ENCODE measurements at places on chromosomes 13 and 19.

DNA sequence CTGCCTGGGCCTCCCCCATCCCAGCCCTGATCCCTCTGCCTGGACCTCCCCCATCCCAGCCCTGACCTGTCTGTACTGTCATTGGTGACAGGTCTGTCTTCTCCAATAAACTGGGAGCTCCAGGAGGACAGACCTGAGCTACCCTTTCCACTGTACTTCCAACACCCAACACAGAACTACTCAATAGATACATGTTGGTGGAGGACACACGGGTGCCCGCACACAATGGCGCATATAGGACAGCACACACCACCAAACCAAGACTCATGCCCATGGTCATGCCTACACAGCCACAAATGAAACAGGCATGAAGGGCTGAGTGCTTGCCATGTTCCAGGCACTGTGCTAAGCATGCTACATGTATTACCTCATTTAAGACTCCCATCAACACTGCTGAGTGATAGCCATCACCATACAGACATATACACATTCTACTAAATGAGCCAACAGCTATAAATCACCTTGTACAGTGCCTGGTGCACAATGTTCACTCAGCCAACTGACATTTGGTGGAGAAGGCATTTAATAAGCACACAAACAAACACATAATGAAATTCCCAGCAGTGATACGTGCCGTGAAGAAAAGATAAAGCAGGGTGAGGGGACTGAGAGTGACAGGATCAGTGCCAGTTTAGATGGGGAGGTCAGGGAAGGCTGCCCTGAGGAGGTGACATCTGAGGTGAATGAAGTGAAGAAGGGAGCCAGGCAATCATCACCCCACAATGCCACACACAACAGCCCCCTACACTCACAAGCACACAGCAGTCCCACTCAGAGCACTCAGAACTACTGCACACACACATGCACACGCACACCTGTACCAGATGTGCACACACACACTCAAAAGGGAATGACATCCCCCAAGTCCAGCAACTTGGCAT lies 857 bp downstream of the POU2F2 start:
- no peak for DNase-seq

GRCh38 chr19:50921426-50922316 lies 10.5 kb upstream of the KLK4 start:
- no peak for DNase-seq

- DNase-seq, result no peak
Observed at GRCh38 chr13:84136582-84136981, 254.3 kb upstream of the SLITRK1 start.

- DNase-seq, result no peak
Observed at GRCh38 chr13:75263741-75264407, 218.1 kb downstream of the TBC1D4 start.

GRCh38 chr13:114119196-114119595 lies 13.2 kb downstream of the RASA3 start:
- DNase-seq, result no peak

DNA sequence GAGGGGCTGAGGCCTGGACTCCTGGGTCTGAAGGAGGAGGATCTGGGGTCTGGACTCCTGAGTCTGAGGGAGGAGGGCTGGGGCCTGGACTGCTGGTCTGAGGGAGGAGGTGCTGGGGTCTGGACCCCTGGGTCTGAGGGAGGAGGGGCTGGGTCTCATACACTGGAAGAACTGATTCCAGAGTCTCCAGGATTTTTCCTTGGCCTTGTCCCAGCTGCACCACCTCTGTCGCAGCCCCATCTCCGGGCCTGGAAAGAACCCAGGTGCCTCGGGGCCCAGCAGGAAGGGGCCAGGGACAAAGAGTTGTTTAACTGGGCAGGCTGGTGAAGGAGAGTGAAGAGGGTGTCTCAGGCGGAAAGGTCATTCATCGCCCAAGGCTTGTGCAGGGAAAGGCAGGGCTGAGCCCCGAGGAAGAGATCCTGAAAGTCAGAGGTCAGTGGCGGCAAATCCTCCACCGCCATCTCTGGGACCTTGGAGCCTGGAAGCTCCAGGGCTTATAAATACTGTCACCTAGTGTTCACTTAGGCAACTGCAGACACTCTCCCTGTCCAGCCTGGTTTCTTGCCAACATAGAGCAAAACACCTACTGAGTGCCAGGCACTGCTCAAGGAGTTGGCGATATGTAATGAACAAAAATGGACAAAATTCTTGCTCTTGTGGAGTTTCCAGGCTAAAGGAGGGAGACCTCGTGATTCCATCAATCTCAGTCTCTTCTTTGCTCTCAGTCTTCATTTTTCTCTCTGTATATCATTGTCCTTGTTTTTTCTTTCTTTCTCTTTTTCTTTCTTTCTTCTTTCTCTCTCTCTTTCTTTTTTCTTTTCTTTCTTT lies 4.4 kb upstream of the KCNN4 start:
- peak; percentile 19 for DNase-seq

DNA sequence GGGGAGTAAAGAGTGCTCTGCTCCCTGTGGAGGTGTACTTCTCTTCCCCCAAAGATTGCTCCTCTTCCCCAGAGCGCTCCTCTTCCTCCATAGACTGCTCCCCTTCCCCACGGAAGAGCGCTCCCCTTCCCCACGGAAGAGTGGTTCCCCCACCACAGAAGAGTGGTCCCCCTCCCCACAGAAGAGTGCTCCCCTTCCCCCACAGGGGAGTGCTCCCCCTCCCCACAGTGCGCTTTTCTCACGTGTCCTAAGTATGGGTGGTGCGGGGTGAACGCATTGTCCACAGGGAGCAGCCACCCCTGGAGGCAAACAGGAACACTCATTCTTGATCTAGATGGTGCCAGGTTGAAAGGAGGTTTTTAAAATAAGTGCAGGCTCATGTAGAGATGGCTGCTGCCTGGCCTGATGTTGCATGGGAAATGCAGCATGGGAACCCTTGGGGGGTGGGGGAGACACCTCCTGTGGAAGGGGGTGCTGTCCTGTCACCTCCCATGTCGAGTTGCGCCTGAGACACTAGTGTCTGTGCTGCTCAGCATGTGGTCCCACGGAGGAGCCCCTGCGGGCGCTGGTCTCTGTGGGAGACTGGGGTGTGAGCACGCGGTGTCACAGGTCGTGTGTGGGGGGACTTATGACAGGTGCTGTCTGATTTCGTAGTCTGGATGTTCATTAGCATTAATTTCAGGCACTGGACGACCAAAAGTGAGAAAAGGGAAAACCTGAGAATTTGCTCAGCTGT lies 52.2 kb downstream of the ATP11A start:
- DNase-seq, result no peak

- no peak for DNase-seq
Observed at GRCh38 chr13:74921326-74921725, 560.6 kb downstream of the TBC1D4 start.

DNA sequence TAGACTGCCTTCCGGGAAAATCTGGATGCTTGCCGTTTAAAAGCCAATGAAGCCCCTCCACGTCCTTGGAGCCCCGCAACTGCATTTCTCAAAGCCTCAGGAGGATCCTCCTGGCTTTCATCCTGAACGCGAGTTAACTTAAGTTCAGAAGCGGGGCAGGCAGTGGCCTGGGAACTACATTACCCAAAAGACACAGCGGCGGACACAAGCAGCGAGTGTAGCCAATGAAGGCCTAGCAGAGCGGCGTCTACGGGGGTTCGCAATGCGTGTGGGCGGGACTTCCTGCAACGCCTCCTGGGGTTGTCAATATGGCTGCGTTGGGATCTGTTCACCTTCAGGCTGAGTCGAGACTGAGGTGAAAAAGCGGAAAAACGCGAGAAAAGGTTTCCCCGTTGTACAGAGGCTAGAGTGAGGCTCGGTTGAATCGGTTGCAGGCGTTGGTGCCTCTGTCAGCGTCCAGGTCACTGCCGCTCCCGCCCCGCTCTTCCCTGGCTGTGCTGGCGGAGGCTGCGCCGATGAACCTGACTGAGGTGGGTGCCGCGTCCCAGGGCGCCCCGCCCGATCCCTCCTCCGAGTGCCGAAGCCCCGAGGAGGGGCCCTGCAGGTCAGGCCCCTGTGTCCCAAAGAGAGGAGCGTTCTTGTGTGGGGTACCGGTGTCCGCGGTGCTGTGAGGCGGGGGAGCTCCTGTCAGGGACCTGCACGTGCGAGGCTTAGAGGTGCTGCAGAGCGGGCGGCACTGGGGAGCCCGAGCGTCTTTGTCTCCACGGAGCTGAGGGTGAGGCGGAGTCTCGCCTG lies at the start of gene ZNF17:
Gene ZNF17, plus strand, starts transcription at position 285 of the 795 bp plus-strand sequence. CDS start 2,455 bp downstream, outside the sequence.
- DNase-seq, result peak; percentile 67

All from NCI-H1048 (cell line).